Effector memory CD4-positive, alpha-beta T cell (primary cell): ENCODE measurements at places on chromosomes 16 and 17.

GRCh38 chr16:30805370-30806169 is 18.6 kb upstream of the ZNF629 start:
- H3K36me3 ChIP-seq, result no peaks in the 10 kb centered on the region
- H3K27ac ChIP-seq, result peak overlapping the region; percentile 32

DNA sequence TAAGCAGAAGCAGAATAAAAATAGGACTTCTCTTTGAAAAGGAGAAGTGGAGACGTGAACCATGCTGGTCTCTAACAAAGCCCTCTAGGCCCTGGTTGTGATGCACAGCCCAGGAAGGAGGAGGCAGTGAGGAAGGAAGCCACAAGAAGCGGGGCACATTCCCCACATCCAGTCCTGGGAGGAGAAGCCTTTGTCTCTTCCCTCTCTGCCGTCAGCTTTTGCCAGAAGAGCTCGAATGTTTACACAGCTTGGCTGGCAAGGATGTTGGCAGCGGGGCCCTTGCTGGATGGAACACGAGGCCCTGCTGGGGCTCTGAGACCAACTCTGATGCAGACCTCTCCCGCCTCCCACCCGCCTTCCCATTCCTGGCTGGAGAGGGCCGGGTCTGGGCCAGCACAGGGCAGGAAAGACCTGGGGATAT is 91.3 kb downstream of the MAF start:
- H3K4me3 ChIP-seq, result no peak overlapping the region
- H3K36me3 ChIP-seq, result no peaks in the 10 kb centered on the region
- DNase-seq, result no peak
- H3K4me1 ChIP-seq, result no peaks in the 10 kb centered on the region
- no peaks in the 10 kb centered on the region for H3K27me3 ChIP-seq
- no peak overlapping the region for H3K27ac ChIP-seq

GRCh38 chr17:43471585-43472160 is 12.1 kb upstream of the DHX8 start:
- no peaks in the 10 kb centered on the region for H3K4me1 ChIP-seq
- no peaks in the 10 kb centered on the region for H3K27me3 ChIP-seq
- no peak overlapping the region for H3K4me3 ChIP-seq

DNA sequence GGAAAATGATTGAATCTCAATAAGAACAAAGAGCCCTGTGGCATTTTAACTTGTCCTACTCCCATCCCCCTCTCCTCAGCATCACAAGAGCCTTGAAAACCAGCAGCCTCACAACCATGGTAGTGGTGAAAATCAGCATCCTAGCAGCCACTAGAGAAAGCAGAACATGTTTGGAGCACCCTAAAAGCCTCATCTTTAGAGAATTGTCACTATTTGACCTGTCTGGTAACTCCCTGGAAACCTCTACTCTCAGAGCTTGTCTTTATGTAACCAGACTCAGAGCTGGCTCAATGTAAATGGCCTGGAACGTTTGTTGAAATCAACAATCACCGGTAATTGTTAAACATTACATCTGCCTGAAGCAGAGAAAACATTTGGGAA is 70.8 kb downstream of the MMD start:
- no peak for DNase-seq
- no peaks in the 10 kb centered on the region for H3K36me3 ChIP-seq
- peaks cover 10% of the 10 kb centered on the region for H3K4me1 ChIP-seq
- no peaks in the 10 kb centered on the region for H3K27me3 ChIP-seq

GRCh38 chr16:85416228-85417109 is 196.7 kb upstream of the GSE1 start:
- peak; percentile 50 for DNase-seq
- H3K4me3 ChIP-seq, result no peak overlapping the region
- no peaks in the 10 kb centered on the region for H3K4me1 ChIP-seq
- no peaks in the 10 kb centered on the region for H3K36me3 ChIP-seq

- peaks cover 4% of the 10 kb centered on the region for H3K27me3 ChIP-seq
- no peak for DNase-seq
- no peak overlapping the region for H3K4me3 ChIP-seq
Observed at GRCh38 chr16:86018487-86018886, 119.5 kb downstream of the IRF8 start.

GRCh38 chr16:7025616-7026190 is 306.9 kb upstream of the RBFOX1 start:
- H3K4me1 ChIP-seq, result no peaks in the 10 kb centered on the region
- H3K4me3 ChIP-seq, result no peak overlapping the region
- no peaks in the 10 kb centered on the region for H3K27me3 ChIP-seq
- H3K27ac ChIP-seq, result no peak overlapping the region
- H3K36me3 ChIP-seq, result no peaks in the 10 kb centered on the region
